ENCODE measurements at places on chromosomes 2 and 18.
A peak's percentile ranks its signal among the peaks of the same experiment; 100 is the strongest.

- no peak for DNase-seq
Observed at GRCh38 chr2:6888724-6889123, 11.1 kb downstream of the RSAD2 start.

GRCh38 chr2:152563764-152564163 lies 153.5 kb downstream of the PRPF40A start:
- DNase-seq, result no peak

DNA sequence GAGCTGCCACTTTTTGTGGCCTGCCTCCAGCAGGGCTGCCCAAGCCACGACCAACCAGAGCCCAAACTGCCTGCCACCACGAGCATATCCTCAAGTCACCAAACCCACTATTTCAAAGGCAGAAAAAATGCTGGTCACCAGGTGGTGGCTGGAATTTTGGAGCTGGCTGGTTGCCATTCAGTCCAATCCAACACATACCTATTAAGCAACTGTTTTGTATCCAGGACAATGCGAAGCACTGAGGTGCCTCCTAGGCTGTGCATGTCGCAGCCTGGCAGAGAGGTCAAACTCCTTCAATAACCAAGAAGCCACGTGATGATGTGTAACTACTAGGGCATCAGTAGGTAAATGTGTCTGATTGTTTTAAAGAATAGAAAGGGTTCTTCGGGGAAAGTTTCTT lies 108.3 kb upstream of the PPP1CB start:
- DNase-seq, result no peak

DNA sequence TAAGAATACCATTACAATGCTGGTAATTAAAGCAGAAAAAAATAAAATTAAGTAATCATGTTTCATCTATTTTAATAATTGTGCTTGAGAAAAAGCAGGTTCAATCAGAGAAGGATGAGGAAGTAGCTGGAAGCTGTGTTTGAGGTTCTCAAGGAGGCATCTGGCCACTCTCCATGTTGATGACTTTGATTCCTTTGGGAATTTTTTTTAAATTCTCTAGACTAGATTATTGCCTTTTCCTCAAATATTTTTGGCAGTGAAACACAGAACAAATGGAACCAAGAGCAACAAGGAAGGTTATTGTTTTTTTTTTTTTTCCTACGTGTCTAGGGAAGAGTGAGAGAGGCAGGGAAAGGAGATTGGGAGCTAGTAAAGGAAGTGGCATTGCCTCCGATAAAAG lies 99.9 kb upstream of the NRP2 start:
- DNase-seq, result no peak

- no peak for DNase-seq
Observed at GRCh38 chr2:176170602-176171305, 13.6 kb downstream of the HOXD3 start.

GRCh38 chr2:96249654-96250053 lies 16.1 kb downstream of the TMEM127 start:
- no peak for DNase-seq

DNA sequence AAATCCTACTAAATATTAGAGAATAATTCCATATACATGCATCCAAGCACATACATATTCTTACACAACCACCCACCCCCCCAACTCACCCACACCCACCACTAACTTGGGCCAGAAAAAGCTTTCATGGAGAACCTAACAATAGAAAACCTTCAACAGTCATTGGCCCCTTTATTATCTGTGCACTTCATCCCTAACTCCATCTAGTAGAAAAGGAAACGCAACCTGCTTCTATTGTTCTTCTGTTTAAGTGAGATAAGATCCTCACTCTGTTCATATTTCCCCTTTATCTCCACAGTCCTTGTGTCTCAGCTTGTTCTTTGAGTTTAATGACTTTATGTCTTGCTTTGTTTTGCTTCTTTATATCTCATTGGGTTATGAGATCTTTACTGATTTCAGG lies 1740.2 kb upstream of the CELF4 start:
- no peak for DNase-seq

DNA sequence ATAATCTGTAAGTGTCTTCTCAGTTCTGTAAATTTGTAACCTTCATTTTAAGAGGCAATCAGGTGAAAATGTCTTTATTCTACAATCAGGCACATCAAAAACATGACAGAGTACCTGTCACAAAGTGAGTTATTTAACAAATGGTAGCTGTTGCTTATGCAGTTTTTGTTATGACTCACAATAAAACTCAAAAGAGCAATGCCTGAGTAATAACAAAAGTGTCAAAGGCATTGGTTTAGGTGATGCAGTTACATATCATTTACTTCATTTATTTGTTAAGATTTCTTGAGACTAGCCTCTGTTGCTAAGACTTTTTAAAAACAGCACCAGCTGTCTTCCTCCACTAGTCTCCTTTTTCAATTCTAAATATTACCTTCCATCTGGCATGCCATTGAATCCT lies 177.8 kb downstream of the KIAA1328 start:
- no peak for DNase-seq

DNA sequence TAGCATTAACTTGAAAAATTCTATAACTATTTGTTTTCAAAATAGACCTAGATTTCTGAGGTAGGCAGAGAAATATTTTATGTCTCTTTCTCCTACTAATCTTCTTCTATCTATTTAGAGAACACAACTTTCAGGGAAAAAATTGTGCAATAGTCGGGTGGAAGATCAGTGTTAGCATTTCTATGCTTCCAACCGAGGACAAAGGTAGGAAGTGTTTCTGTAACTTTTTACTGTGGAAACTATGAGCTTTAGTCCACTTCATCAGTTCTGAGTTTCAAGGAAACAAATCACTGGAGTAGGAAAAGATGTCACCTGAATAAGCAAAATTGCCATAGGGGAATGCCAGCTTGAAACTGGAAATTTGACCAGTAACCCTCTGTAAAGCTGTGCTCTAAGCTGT lies 207.7 kb upstream of the CTAGE1 start:
- DNase-seq, result no peak

DNA sequence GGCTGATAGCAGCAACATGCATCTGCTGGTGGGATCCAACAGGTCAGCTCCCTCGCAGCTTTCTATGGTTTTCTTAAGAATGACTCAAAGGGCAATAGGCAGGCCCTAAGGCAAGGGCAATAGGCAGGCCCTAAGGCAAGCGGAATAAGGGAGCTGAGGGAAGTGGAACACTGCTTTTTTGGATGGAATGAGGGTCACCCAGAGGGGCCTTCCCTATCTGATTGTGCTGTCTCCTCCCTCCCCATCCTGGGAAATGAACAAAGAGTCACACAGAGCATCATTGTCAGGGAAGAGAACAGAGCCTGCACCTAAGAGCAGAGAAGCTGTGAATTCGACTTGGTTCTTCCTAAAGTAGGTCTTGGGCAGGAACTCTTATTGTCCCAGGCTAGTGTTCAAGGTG lies 43.3 kb upstream of the PTPRM start:
- no peak for DNase-seq

DNA sequence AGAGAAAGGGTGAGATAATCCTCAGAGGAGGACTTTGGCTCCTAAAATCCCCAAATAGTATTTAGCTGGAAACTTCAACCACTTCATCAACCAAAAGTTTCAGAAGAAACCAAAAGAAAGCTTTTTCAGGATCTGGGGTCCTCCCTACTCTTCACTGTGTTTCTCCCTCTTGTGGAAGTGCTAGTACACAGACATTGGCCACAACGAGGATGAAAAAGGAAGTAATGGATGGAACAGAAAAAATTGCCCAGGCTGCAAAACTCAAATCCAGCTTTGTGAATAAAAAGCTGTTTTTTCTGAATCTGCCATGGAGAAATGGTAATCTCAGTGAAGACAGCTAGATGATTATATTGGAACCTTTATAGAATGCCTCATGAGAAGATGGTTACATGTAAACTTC lies 4.0 kb downstream of the PID1 start:
- DNase-seq, result no peak

DNA sequence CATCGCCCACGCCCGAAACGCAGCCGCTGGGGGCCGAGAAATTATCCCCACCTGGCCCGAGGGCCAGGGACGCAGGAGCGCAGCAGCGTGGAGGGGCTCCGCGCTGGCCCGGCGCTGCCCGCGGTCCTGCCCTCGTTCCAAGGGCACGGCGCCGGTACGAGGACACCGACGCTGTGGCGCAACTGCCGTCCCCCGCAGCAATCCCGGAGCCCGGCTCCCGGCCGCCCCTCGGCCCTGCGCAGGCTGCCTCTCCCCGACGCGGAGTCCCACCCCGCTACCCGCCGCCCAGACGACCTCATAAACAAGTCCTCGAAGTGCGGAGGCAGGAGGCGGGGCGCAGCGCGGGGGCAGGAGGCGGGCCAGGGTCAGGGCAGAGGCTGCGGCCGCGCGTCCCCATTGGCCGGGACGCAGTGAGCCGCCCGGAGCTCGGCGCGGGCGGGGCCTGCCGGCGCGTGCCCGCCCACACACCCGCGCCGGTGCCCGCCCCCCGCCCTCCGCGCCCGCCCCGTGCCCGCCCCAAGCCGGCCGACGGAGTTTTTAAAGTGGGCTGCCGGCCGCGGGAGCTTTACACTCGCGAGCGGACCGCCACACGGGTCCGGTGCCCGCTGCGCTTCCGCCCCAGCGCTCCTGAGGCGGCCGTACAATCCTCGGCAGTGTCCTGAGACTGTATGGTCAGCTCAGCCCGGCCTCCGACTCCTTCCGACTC lies at the start of gene EPAS1:
Gene EPAS1, plus strand, starts transcription at position 568 of the 706 bp plus-strand sequence. CDS start 505 bp downstream, outside the sequence.
- peak; percentile 66 for DNase-seq

GRCh38 chr2:112706170-112706664 lies 14.6 kb upstream of the NT5DC4 start:
- DNase-seq, result no peak

DNA sequence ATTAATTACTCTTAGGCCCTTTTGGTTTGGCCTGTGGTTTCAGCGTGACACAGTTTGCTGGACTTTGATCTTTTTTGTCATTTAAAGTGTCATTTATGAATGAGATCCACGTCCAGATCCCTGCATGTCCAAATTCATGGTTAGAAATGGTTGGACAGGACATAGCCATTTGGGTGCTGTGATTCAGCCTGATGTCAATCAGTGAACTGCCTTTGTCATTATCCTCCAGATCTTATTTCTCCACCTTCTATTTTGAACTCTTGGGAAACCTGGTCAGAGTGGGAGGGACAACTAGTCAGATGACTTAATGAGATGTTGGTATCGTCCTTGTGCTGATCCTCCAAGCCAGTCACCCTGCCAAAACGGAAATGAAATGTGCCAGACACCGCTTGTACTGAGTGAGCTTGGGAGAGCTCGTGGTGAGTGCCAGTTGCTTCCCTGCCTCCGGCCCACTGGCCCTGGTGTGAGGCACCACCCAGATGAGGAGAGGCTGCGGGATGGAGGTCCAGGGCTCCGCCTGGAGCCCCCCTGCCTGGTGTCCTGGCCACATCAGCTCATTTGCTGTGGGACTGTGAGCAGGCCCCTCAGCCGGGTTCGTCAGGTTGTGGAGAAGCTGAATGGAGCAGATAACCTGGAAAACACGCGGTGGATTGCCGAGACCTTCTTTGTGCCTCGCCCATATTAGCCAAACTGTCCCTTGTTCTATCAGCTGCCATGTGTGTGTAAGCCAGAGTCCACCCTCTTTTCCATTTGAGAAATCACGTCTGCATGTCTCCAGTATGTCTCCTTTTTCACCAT lies 70.1 kb downstream of the DGKD start:
- DNase-seq, result no peak

GRCh38 chr18:4765401-4765800 lies 310.3 kb upstream of the DLGAP1 start:
- no peak for DNase-seq

- DNase-seq, result no peak
Observed at GRCh38 chr2:160368988-160369930, 124.3 kb downstream of the RBMS1 start.

DNA sequence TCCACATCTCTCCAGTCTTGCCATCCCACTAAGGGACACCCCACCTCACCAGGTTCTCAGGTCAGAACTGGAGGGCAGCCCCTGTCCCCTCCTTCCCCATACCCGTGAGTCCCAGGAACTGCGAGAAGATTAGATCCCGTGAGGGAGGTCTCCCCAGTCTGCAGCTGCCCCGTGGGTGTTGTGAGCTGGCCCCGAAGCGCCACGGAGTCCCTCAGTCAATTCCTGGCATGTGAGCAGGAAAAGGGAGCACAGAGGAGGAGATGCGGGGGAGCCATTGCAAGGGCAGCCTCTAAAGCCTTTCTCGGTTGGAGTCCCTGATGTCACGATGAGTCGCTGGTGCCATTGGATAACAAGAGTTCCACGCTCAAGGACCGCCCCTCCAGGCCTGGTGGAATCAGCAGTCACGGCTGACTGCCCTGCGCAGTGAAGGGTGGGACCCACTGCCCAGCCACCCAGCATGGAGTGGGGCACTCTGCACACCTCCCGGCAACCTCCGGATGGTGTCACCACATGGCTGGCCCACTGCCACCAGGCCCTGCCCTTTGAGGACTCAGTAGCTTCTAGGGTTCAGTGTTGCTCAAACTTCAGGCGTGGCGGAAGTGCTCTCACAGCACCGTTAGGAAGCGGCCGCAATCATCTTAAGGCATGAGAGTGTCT lies 434.9 kb upstream of the MYT1L start:
- DNase-seq, result no peak

- DNase-seq, result peak; percentile 50
Observed at GRCh38 chr18:77059294-77059916, 73.2 kb downstream of the MBP start.

DNA sequence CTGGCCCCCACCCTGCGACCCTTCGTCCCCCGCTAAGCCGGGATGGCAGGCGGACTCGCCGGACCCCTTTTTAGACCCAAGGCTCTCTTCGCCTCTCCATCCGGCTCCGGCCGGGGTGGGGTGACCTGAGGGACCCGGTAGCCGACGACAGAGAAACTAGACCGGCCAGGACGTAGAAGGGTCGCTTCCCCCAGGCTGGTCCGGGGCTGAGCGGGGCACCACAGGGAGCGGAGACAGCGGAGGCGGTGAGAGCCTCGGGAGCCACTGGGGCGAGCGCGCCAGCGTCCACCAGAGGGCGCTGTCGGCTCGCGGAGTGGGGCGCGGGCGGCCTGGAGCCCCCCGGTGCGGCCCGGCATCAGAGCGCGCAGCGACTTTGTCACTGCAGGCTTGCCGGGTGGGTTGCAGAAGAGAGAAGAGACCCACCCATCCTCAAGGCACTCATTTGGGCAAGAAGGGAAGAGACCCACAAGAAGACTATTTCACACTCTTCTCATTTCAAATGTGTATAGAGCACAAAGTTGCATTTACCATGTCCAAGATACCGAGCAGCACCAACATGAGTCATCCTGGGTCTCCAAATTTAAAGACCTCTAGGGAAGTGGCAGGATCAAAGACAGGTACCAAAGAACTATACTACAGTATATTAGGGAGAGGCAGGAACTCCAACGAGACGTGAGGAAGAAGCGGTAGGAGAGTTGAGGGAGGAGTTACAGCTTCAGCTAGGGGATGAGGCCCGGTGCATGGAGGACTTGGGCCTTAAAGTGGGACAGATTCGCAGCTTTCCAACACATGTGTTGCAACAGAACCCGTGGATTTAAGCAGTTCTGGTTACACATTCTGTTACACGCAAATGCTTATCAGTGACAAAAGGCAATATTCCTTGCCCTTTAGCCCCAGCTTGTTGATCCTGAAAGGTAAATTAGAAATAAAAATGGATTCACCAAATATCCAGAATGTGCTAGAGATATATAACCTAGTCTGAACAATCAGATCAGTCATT lies 7.6 kb upstream of the PRKCE start:
- peak; percentile 84 for DNase-seq
